ENCODE measurements at places on chromosomes 4 and X.

- DNase-seq, result peak; percentile 11
Measured at GRCh38 chr4:98828801-98829200, 100.1 kb downstream of the EIF4E start.

DNA sequence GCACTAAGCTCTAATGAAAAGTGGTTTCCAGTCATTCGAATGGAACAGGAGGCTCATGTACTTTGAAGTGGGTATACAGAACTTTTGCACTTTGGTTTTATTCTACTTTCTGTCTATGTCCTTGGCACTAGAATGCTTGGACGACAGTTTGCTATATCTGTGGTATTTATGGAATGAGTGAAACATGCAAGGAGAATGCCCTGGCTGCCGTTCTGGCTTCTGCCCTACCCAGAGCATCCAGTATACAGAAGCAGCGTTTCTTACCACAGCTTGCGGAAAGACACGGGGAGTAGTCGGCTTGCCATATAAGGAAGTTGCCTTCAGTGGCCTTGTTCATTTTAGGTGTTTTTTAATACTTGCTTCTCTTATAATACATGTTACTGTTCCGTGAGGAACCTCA is 98.0 kb downstream of the TBL1X start:
- no peak for DNase-seq

DNA sequence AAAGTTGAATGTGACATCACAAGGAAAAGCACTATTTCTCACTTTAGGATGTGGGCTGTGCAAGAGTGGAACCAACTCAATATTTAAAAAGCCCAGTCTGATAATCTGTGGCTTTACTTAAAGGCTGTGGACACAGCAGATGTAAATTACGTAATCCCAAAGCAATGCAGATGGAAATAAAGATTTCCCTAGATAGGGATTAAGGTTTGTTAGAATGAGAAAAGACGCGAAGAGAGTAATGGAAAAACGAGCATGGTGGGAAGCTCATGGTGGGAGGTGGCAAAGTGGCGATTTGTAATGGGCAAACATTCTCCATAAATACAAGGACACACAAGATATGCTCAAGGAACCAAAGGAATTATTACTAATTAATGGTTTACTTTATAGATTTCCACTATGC is 985.5 kb downstream of the FSTL5 start:
- DNase-seq, result no peak

DNA sequence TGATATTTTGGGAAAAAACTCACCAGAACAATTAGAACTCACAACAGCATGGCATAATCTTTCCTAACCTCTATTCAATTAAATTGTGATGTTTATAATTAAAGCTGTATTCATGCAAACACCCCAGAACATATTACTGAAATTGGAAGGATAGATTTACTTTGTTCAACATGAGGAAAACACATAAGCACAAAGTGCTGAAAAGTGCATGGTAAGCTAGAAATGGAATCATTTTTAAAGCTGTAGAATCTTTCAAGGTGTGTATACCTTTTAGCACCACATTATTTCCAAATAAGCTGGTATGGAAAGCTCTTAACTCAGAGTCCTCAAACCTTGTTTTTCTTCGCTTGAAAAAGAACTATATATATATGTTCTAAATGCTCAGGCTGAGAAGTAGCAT is 90.8 kb upstream of the NAP1L5 start:
- DNase-seq, result no peak

GRCh38 chr4:82371497-82371896 is 2.3 kb downstream of the HNRNPD start:
- no peak for DNase-seq

All from CD4-positive, alpha-beta T cell treated with Interleukin-6 at 100 ng/mL for 8 hours (primary cell).